ENCODE measurements at places on chromosomes 3 and 15.

- no peak for DNase-seq
These were observed 23.1 kb downstream of the TRAK1 start for GRCh38 chr3:42114130-42114725.

- peak; percentile 60 for DNase-seq
These were observed 790 bp downstream of the RAB5A start for GRCh38 chr3:19947549-19948225.

- no peak for DNase-seq
These were observed 28.5 kb upstream of the POLG start for GRCh38 chr15:89363133-89363532.

DNA sequence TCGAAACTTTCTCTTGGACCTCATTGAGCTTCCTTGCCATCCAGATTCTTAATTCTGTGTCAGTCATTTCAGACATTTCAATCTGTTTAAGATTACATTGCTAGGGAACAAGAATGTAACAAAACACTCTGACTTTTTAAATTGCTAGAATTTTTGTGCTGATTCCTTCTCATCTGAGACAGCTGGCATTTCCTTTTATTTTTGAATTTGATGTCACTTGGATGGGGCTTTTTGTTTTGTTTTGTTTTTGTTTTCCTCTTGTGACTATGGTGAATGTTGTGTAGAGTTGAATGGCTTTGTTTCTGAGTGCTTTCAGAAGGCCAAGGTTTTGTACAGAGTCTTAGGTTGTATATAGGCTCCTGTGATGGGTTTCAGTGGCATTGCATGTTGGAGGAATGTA is 1129.3 kb downstream of the NAALADL2 start:
- DNase-seq, result no peak

- no peak for DNase-seq
These were observed 115.9 kb downstream of the VPS8 start for GRCh38 chr3:184927796-184928315.
